ENCODE measurements at places on chromosomes 3 and 15. TPM values are rescaled to one million over a fixed set of nuclear protein-coding genes. Genes with fewer than 3 reads are reported as not detected.
A peak's percentile ranks its signal among the peaks of the same experiment; 100 is the strongest.

PARP15 gene
- 1.9 TPM for total RNA-seq

CPEB1 gene
- total RNA-seq, result 4.9 TPM

GNAT1 gene
- not detected for total RNA-seq

UNC13C gene
- 7.5 TPM for total RNA-seq

CRYGS gene
- total RNA-seq, result 3.0 TPM

FRMD5 gene
- not detected for total RNA-seq

DAZL gene
- total RNA-seq, result not detected

ITPKA gene
- total RNA-seq, result 1.5 TPM

CHRNA5 gene
- total RNA-seq, result not detected

POMGNT2 gene
- total RNA-seq, result 23.9 TPM

DNA sequence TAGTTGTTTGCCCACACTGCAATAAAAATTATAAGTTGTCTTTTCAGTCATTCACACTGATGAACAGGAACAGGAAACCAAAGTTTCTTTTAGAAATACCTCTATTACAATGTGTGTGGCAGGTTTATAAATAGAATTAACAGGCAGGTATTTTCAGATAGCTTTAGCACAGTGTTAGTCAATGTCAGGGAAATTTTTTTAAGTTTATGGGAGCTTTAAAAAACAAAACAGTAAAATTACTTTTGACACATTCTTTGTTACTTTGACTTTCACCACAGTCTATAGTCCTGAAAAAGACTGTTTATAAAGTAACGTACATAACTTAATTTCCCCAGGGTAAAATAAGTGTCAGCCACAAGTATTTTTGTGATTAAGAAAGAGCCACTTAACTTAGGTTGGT is 38.1 kb downstream of the SERPINI1 start:
- DNase-seq, result no peak

DNA sequence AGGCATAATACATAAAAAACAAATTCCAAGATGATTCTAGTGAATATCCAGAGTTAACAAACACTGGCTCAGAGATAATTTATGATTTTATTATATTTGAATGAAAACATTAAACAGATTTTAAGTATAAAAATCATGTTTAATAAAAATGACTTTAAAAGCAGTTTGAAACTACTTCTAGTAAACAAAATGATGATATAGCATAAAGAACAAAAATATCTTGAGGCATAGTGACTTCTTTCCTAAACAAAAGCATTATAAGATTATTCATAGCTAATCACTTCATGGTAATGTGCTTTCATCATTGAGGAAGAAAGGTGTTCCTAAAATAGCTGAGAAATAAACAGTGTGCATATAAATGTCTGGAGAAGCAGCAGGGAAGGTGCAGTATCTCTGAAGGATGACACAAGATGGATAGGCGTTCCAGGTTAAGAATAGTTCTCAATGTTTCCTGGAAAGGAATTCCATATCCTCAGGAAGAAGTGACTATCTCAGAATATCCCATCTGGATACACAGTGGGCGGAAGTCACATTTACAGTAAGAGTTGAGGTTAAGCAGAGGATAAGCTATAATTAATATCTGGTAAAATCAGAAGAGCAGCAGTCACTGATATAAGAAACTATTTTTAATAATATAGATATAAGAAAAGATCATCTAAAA is 456.6 kb downstream of the MECOM start:
- DNase-seq, result no peak

- DNase-seq, result no peak
Measured at GRCh38 chr3:114344492-114344891, 50.7 kb downstream of the TIGIT start.

DNA sequence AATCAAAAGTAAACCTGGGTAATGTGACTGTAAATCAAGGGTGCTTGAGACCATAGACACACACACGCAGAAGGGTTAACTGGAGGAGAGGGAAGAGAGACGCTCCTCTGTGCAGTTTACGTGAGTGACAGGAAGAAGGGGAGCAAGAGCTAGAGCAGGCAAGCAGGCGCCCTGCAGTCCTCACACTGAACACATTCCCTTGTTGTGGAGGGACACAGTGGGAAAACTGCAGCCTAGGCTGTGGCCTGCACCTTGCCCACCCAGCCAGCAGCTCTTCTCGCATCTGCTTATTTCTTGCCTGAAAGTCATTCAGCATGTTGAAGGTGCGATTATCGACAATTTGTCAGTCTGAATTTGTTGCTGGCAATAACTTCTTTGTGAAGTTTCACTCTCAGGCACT is 24.2 kb downstream of the SOX2 start:
- DNase-seq, result no peak

DNA sequence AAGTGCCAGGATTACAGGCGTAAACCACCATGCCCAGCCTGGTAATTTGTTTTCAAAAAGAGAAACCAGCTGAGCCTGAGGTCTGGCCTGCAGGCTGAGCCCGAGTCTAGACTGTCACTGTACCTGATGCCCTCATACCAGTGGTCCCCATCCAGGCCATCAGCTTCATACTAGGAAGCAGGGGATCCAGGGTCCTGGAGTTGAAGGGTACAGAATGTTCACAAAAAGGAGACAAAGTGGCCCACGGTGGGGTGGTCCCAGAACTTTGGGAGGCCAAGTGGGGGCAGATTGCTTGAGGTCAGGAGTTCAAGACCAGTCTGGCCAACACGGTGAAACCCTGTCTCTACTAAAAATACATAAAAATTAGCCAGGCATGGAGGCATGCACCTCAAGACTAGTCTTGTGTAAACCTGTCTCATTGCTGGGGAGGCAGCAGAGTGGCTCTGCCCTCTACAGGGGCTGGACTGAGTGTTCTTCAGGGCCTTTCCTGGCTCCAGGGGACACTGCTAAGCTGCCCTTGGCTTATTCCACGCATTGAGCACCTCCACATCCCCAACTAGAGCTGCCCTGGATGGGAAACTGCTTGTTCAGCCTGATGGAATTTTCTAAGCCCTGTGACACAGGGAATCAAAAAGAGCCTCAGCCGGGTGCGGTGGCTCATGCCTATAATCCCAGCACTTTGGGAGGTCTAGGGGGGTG is 7.9 kb upstream of the HHATL start:
- peak; percentile 86 for DNase-seq

GRCh38 chr3:55286693-55287092 is 200.4 kb downstream of the WNT5A start:
- peak; percentile 12 for DNase-seq

DNA sequence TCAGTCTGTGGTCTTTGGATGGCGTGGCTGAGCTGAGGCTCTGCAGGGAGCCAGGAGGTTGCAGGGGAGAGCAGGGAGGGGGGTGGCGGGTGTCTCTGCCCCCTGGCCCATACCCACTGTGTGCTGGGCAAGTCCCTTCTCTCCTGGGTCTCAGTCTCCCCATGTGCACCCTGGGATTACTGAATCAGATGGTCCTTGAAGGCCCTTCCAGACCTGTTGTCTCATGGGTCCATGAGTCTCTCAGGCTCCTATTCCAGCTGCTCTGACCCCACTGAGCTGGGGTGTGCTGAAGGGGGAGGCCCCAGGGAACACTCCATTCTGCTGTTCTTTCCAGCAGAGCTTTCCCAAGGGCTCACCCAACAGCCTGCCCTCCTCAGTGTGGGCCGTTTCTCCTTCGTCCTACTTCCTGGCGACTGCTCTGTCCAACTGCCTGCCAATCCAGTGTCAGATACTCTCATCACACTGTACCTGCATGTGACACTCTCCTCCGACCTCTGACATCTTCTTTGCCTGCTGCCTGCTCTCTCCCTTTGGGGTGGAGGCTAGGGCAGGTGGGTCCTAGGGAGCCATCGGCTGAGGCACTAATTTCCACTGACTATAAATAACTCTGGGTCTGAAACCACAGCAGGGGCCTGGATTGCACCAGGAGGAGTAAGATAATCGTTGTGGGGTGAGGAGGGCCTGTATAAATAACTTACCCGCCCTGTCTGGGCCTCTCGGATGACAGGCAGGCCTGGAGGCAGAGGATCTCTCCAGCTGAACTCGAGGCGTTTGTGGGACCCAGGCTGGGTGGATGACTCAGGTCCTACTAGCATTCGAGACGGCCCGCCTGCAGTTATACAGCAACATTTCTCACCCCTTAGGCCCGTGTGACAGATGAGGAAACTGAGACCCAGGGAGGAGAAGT is 67.1 kb downstream of the ATP2B2 start:
- DNase-seq, result no peak

- DNase-seq, result no peak
Measured at GRCh38 chr3:194995922-194996321, 275.0 kb downstream of the XXYLT1 start.

- DNase-seq, result no peak
Measured at GRCh38 chr3:59327376-59327808, 277.6 kb upstream of the CFAP20DC start.

DNA sequence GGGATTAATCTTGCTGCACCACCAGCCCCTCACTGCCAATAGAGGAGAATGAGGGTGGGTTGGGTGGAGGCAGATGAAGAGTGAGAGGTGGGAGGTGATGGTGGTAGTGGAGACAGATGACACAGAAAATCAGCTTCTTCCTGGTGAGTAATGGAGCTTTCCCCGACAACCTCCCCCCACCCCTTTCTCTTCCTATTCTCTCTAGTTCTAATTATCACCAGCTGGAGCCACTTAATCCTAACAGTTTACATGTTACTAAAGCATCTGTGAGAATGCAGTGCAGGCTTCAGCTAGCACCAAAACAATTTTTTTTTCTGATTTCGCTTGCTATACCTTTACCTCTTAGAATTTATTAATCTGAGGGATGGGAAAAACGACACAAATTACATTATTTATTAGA is 116.1 kb upstream of the DNAJC19 start:
- DNase-seq, result no peak

- DNase-seq, result no peak
Measured at GRCh38 chr3:169999433-169999832, 32.8 kb downstream of the SEC62 start.

- no peak for DNase-seq
Measured at GRCh38 chr3:168220556-168220955, 124.8 kb upstream of the GOLIM4 start.

GRCh38 chr3:52934630-52935530 is 37.5 kb upstream of the STIMATE start:
- DNase-seq, result peak; percentile 41

DNA sequence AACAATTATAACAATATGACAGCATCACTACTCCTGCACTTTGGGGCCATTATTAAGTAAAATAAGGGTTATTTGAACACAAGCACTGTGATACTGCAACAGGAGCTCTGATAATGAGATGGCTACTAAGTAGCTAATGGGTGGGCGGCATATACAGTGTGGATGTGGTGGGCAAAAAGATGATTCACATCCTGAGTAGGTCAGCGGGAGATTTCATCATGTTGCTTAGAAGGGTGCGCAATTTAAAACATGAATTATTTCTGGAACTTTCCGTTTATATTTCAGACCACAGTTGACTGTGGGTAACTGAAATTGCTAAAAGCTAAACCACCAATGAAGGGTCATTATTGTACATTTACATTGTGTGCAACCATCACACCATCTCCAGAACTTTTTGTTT is 42.3 kb downstream of the FBXO22 start:
- no peak for DNase-seq

DNA sequence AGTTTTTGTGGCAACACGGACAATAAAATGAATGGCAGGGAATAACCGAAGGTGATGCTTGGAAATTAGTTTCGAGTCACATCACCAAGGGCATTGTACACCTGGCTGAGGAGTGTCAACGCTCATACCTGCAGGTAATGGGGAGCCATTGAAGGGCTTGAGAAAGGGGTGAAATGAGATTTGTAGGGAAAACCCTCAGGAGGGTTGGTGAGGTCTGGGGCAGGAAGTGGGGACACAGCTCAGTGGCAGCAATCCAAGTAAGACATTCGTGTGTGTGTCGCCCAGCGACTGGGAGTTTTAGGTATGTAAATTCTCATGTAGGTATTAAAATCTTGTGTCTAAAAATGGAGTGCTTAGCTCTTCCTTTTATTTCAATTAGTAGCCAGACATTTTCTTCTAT is 14.3 kb downstream of the PARP14 start:
- DNase-seq, result no peak

DNA sequence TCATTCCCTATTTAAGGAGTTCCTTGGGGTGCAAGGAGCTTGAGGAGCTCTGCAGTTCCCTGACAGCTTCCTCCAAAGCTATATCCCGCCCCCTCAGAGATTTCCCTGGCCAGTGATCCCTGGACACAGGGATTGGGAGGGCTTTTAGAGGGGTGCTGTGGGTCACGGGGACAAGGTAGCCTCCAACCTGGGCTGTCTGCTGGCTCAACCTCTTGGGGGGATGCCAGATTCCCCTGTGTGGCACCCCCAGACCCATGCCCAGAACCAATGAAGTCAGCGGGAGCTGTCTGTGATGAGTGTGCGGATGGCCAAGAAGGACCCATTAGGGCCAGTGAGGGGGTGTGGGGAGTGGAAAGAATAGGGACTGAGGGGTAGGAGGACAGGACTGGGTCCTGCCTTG is 21.0 kb upstream of the ATP2B2 start:
- DNase-seq, result no peak

GRCh38 chr3:1082108-1082507 is 10.7 kb upstream of the CNTN6 start:
- peak; percentile 73 for DNase-seq

GRCh38 chr15:43799945-43800285 is at the start of gene SERINC4:
SERINC4 (minus strand) TSS chr15:43800220; CDS start chr15:43799986, 234 bp downstream.
- no peak for DNase-seq

GRCh38 chr3:117322866-117323265 is 613.3 kb downstream of the TUSC7 start:
- no peak for DNase-seq

GRCh38 chr3:64331605-64332004 is 106.3 kb upstream of the PRICKLE2 start:
- no peak for DNase-seq

GRCh38 chr3:61648481-61648880 is 87.1 kb downstream of the PTPRG start:
- DNase-seq, result no peak

- DNase-seq, result no peak
Measured at GRCh38 chr3:105579439-105579838, 212.7 kb downstream of the ALCAM start.

DNA sequence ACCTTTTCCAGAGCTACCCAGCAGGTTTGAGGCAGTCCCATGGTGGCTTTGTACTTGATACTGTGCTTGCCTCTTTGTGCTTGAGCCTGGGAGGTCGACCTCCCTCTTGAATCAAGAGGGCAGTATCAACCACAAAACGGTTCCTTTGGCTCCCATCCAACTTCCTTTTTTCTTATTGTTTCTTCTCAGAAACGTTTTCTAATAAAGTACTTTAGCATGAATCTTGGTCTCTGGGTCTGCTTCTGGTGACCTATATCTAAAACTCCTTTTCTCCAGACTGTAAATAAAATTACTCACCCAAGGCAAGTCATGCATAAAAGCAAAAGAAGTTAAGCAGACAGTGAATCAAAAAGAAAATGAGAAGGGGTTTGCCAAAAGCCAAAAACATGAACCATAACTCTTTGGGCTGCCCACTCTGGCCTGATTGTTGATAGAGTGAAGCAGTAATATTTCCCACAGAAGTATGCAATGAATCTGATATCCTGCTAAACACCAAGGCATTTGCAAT is 112.2 kb upstream of the SLC4A7 start:
- peak; percentile 36 for DNase-seq

DNA sequence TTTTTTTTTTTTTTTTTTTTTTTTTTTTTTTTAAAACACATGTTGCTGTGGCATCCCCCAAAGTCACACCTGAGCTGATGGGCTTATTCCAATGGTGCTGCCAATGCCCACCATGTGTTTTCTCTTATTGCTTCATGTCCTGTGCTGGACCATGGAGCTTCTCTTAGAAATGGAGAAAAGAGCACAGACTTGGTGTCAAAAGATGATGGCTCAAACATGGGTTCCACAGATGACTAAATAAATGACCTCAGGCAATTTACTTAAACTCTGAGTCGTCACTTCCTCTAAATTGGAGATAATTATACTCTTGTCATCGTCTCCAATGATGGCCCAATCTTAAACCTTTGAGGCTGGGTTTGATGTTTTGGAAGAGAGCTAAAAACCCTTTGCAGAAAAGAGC is 28.1 kb downstream of the CHST2 start:
- DNase-seq, result no peak
